ENCODE measurements at places on chromosomes 1 and 21.

GRCh38 chr1:25126562-25126961, 105.7 kb downstream of the SYF2 start:
- H3K27me3 ChIP-seq = no peaks in the 10 kb centered on the region
- H3K36me3 ChIP-seq = no peaks in the 10 kb centered on the region
- no peak for DNase-seq
- no peak overlapping the region for H3K4me3 ChIP-seq
- H3K27ac ChIP-seq = no peak overlapping the region
- no peaks in the 10 kb centered on the region for H3K4me1 ChIP-seq

GRCh38 chr1:112444269-112444668, 48.3 kb downstream of the CTTNBP2NL start:
- no peaks in the 10 kb centered on the region for H3K27me3 ChIP-seq
- peaks cover 5% of the 10 kb centered on the region for H3K36me3 ChIP-seq
- H3K4me3 ChIP-seq = no peak overlapping the region
- DNase-seq = no peak
- no peak overlapping the region for H3K27ac ChIP-seq
- H3K4me1 ChIP-seq = no peaks in the 10 kb centered on the region

- H3K27ac ChIP-seq = peak overlapping the region; percentile 28
- H3K36me3 ChIP-seq = no peaks in the 10 kb centered on the region
- H3K4me3 ChIP-seq = no peak overlapping the region
- no peaks in the 10 kb centered on the region for H3K27me3 ChIP-seq
- no peak for DNase-seq
Observed at GRCh38 chr21:38171723-38172344, 85.0 kb upstream of the KCNJ15 start.

GRCh38 chr1:240058049-240058448, 33.6 kb upstream of the FMN2 start:
- no peaks in the 10 kb centered on the region for H3K36me3 ChIP-seq
- H3K4me3 ChIP-seq = no peak overlapping the region
- no peak for DNase-seq
- H3K27ac ChIP-seq = no peak overlapping the region
- H3K27me3 ChIP-seq = no peaks in the 10 kb centered on the region

DNA sequence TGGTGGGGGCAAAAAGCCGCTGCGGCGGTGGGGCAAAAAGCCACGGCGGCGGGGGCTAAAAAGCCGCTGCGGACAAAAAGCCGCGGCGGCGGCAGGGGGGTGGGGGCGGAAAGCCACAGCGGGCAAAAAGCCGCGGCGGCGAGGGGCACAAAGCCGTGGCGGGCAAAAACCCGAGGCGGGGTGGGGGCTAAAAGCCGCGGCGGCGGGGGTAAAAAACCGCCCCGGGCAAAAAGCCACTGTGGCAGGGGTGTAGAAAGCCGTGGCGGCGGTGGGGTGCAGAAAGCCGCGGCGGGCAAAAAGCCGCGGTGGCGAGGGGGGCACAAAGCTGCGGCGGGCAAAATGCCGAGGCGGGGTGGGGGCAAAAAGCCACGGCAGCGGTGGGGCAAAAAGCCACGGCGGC, 3901.8 kb downstream of the SRGAP2C start:
- no peaks in the 10 kb centered on the region for H3K36me3 ChIP-seq
- no peaks in the 10 kb centered on the region for H3K27me3 ChIP-seq
- no peak overlapping the region for H3K4me3 ChIP-seq
- DNase-seq = no peak

All from ascending aorta (tissue), 2 donors.